Tongue (tissue), 3 donors: ENCODE measurements at places on chromosomes 16 and 17. TPM values are rescaled to one million over a fixed set of nuclear protein-coding genes. Genes with fewer than 3 reads are reported as not detected.

The RNF112 gene
- total RNA-seq: 3.2 TPM

The CRLF3 gene
- total RNA-seq: 13.3 TPM

The CANT1 gene
- 36.1 TPM for total RNA-seq

The ULK2 gene
- total RNA-seq: 24.6 TPM

The PRSS36 gene
- not detected for total RNA-seq

The ATAD5 gene
- total RNA-seq: 4.9 TPM

The ARHGDIG gene
- total RNA-seq: 1.7 TPM

The HOXB1 gene
- not detected for total RNA-seq
